HS-5 (cell line): ENCODE measurements at places on chromosomes 7 and 10.

GRCh38 chr7:131083781-131084180 lies 243.9 kb upstream of the MKLN1 start:
- no peak for DNase-seq

GRCh38 chr7:139548302-139549028 lies 25.0 kb downstream of the CLEC2L start:
- no peak for DNase-seq

GRCh38 chr10:72176701-72177100 lies 39.1 kb upstream of the ANAPC16 start:
- DNase-seq, result no peak

- DNase-seq, result no peak
Measured at GRCh38 chr10:5654218-5654755, 12.1 kb downstream of the ASB13 start.

GRCh38 chr10:677038-677437 lies 12.4 kb downstream of the DIP2C start:
- no peak for DNase-seq
